Kasumi-1 (cell line): ENCODE measurements at places on chromosomes 2 and 18.

DNA sequence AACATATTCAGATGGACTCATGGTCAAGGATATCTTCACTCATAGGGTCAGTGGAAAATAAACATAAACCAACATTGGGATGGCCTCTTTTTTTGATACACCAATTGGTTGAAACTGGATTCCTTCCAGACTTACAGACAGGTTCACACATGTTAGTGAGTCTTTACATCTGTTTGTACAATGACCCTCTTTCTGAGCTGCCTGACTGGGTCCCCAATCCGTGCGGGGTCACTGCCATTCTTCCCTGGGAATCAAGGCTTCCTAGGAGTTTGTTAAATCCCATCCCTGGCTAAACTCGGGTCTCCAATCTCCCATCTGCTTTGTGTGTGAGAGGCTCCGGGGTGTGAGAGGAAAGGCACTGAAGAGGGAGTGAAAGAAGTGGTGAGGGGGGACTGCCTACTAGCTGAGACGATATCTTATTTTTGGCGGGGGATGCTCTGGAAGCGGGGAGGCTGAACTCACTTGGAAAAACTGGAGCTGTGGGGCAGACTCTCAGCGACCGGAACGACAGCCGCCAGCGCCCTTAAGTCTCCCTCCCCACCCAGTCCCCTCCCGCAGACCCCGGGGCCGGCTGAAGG lies 487 bp downstream of the STARD6 start:
- peak; percentile 59 for DNase-seq

- DNase-seq, result peak; percentile 57
Observed at GRCh38 chr2:6826081-6826913, 39.4 kb downstream of the CMPK2 start.

DNA sequence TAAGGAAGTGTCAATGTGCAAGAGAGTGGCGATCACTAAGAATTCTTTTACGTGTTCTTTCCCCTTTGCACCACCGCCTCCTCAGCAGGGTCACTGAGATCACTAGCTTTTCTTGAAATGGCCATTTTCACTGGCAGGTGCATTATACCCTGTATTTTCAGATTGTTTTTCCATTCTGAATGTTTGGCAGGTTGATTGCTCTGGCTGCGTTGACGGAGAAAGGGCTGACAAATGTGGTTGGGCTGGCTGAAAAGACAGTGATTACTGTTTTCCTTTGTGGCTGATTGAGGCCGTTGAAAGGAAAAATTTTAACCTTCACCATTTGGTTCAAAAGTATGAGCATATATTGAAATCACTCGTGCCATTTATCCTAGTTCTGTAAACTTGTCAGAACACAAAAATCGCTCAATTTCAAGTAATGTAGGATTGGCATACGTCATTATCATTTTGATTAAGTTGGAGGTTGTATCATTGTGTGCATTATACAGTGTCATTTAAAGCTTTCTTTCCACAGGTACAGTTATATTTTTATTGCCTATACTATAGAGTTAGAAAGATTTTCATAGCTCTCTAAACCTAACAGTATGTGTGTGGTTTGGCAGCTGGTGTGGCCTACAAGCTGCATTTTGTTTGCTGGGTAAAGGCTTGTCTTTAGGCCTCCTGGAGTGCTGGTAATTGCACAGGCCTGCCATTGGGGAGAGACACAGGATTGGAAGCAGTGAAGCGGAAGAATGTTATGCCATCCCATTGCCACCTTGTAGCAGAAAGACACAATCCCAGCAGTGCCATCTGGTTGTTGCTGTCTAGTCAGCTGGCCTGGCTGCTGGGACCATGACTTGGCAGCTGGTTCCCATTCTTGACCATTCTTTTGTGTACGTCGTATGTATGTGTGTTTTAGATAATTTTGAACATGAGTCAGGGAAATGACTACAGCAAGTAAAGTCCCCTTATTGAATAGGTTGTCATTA lies 36.7 kb downstream of the DYNC1I2 start:
- no peak for DNase-seq

DNA sequence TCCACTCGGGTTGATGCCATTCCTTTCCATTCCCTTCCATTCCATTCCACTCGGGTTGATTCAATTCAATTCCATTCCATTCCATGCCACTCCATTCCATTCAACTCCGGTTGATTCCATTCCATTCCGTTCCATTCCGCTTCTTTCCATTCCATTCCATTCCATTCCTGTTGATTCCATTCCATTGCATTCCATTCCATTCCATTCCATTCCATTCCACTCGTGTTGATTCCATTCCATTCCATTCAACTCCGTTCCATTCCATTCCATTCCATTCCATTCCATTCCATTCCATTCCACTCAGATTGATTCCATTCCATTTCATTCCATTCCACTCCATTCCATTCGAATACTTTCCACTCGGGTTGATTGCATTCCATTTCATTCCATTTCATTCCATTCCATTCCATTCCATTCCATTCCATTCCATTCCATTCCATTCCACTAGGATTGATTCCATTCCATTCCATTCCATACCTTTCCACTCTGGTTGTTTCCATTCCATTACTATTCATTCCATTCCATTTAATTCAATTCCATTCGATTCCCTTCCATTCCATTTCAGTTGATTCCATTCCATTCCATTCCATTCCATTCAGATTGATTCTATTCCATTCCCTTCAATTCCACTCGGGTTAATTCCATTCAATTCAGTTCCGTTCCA lies 1141.8 kb downstream of the RPIA start:
- DNase-seq, result no peak

DNA sequence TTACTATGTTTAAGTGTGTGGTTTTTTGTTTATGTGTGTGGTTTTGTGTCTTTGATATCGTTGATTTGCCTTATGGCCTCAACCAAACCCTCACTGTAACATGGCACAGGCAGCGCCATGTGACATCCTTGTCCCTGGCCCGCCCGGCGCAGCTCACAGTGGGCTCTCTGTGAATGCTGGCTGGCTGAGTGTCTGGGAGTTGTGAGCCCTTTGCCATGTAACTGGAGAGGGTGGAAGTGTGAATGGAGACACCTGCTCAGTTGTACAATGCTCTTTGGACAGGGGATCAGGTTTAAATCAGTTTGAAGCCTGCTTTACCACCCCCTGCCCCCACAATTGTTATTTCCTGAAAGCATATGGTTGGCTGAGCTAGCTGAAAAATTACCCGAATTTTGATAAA lies 41.8 kb downstream of the TCF7L1 start:
- no peak for DNase-seq

GRCh38 chr2:30235008-30235655 lies 3.8 kb downstream of the LBH start:
- no peak for DNase-seq

- no peak for DNase-seq
Observed at GRCh38 chr2:43493954-43494353, 101.9 kb downstream of the THADA start.

DNA sequence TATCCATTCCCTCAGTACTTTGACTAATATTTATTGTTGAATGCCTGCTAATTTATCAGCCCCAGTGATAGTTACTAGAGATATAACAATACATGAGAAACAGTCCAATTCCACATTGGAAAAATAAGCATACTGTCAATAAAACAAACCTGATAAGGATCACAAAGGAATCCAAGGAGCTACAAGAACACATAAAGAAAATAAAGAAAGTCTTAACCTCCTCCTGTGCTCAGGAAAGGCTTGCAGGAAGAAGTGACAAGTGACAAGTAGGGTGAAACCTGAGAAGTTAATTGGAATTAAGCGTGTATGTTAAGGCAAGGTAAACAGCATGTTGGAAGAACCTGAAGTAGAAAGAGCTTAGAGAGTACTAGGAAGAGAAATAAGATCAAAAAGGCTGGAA lies 20.3 kb upstream of the ASNSD1 start:
- no peak for DNase-seq

DNA sequence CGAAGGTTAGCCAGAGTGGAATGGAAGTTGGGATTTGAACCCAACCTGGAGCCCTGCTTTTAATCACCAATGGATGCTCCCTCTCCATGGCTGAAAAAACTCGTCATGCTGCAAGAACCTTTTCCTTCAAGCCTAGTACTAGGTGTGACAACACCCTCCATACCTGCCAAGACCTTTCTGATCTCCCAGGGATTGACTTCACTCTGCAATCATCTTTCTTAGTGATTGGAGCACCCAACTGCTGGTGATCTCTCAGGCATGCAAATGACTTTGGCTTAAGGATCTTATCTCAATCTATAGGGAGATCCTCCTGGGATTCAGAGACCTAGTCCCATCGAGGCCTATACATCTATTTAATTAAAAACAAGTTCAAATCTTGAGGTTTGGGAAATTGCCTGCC lies 23.5 kb upstream of the ITGB6 start:
- DNase-seq, result no peak

GRCh38 chr2:199851883-199852282 lies 891 bp upstream of the FTCDNL1 start:
- DNase-seq, result no peak

GRCh38 chr18:39600894-39601293 lies 2035.3 kb upstream of the CELF4 start:
- no peak for DNase-seq

DNA sequence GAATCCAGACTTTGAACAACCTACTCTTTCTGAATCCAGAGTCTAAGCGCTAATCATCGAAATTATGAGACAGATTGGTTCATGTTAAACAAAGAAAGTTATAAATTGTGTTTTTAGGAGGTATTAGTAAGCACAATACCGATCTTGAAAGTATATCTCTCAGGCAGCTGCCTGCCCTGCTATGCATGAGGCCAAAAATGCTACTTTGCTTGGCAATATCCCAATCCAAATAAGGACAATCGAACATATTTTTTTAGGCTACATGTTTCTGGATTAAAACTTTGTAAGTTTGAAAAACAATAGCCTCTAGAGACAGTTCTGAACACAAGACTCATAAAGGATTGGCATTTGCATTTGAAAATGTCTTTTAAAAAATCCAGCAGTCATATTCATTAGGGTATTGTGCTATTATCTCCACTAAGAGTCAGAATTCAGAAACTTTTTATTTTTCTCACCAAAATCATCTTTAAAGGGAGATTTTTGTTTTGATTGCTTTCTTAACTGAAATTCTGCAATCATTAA lies 167.1 kb downstream of the PDE1A start:
- DNase-seq, result no peak

- DNase-seq, result no peak
Observed at GRCh38 chr18:13414521-13414920, 196.0 kb downstream of the LDLRAD4 start.

- no peak for DNase-seq
Observed at GRCh38 chr2:70069049-70069448, 18.2 kb upstream of the PCBP1 start.

DNA sequence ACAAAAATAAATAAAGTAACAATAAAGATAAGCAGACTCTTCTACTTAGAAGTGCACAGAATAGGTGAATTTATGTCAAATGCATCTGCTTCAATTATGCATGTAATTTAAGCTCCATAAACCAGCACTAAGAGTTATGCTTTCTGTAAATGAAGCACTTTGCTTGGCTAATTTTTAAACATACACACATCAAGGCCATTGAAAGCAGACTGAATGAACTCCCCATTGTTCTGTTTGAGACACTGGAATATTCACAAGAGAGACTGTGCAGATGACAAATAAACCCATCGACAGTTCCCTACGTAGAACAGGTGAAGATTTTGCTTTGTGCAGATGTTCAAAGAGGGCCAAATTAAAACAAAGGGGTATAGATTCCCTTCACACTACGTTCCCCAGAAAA lies 133.4 kb downstream of the PID1 start:
- no peak for DNase-seq

GRCh38 chr18:56727399-56727798 lies 76.2 kb downstream of the WDR7 start:
- DNase-seq, result no peak

GRCh38 chr18:48711651-48712486 lies 173.0 kb downstream of the CTIF start:
- DNase-seq, result peak; percentile 42

DNA sequence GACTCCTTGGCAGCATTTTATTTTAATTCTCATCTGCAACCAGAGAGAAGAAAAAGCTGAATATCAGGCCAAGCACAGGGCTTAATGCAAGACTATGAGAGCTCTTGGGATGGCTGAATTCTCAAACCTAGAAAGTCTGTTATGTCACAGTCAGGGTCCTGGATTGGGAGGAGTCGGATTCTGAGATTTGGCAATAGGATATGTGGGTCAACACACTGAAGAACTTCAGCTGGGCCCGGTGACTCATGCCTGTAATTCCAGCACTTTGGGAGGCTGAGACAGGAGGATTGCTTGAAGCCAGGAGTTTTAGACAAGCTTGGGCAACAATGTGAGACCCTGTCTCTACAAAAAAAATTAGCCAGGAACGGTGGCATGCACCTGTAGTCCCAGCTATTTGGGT lies 102.4 kb downstream of the COL3A1 start:
- DNase-seq, result no peak

DNA sequence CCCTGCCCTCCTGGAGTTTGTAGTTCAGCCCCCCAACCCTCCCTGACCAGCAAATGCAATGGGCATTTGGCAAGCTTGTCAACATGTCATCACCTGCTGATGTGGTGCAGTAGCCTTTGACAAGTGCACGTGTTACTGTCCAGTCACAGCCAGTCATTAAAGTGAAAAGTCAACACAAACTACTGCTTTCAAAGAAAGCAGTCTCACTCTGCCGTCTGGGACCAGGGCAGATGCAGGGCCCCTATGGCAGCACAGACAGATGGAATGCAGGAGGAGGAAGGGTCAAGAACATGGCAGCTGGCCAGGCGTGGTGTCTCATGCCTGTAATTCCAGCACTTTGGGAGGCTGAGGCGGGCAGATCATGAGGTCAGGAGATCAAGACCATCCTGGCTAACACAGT lies 222.4 kb upstream of the OSR1 start:
- no peak for DNase-seq

GRCh38 chr2:174108579-174108978 lies 139.8 kb downstream of the OLA1 start:
- no peak for DNase-seq

DNA sequence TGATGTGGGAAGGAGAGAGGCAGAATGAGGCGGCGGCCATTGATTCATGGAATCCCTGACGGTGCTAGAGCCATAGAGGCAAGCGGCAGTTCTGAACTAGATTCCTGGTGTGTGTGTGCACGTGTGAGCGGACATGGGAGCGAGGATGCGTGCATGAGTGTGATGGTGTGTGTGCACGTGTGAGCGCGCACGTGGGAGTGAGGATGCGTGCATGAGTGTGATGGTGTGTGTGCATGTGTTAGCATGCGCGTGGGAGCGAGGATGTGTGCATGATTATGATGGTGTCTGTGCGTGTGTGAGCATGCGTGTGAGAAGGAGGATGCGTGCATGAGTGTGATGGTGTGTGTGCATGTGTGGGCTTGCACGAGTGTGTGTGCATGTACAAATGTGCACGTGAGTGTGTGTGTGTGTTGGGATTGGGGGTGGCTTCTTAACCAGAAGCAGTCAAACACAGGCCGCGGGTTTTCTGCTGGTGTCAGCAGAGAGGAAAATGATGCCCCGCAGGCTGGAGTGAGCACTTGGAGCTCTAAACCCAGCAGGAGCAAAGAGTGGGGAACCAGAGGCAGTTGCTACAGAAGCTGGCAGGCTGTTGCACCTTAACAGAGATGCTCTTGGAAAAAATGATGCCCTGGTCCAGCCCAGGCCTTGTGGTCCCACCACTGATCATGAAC lies 29.5 kb downstream of the DIPK1C start:
- no peak for DNase-seq

GRCh38 chr2:159053161-159054031 lies 85.0 kb downstream of the TANC1 start:
- no peak for DNase-seq

- peak; percentile 71 for DNase-seq
Observed at GRCh38 chr2:134706587-134707329, 12.0 kb downstream of the TMEM163 start.
